Osteoblast (primary cell): ENCODE measurements at places on chromosomes 7 and 10. TPM values are rescaled to one million over a fixed set of nuclear protein-coding genes. Genes with fewer than 3 reads are reported as not detected.

The SPOCK2 gene
- 0.36 and 0.59 TPM in 2 replicates for total RNA-seq

The BLNK gene
- under 0.01 and 0.36 TPM in 2 replicates for total RNA-seq

The TDRD1 gene
- 0.59 and 0.72 TPM in 2 replicates for total RNA-seq

The CHPF2 gene
- total RNA-seq: 77.5 and 83.2 TPM in 2 replicates

The TAS2R5 gene
- 0.72 and 1.8 TPM in 2 replicates for total RNA-seq

The NOS3 gene
- total RNA-seq: not detected in 2 replicates

The EIF5AL1 gene
- 0.72 and 0.88 TPM in 2 replicates for total RNA-seq

The PLXDC2 gene
- 63.3 and 86.9 TPM in 2 replicates for total RNA-seq

The ASIC3 gene
- total RNA-seq: under 0.01 and 0.29 TPM in 2 replicates

The SLF2 gene
- 39.1 and 43.0 TPM in 2 replicates for total RNA-seq

The C7orf57 gene
- total RNA-seq: under 0.01 TPM in 2 replicates

The NEUROD6 gene
- total RNA-seq: not detected in 2 replicates

The CHCHD2 gene
- total RNA-seq: 183 and 202 TPM in 2 replicates

The SPDYE11 gene
- not detected in 2 replicates for total RNA-seq

The AHCYL2 gene
- total RNA-seq: 10.1 and 11.2 TPM in 2 replicates

The ATRNL1 gene
- total RNA-seq: 1.2 and 1.4 TPM in 2 replicates

The AASS gene
- total RNA-seq: 24.8 and 26.4 TPM in 2 replicates
